NCI-H748 treated with DMSO at 0.1 percent for 48 hours (cell line): ENCODE measurements at places on chromosomes 6 and 20.

GRCh38 chr6:91097364-91097763, 510.5 kb upstream of the MAP3K7 start:
- DNase-seq, result no peak

DNA sequence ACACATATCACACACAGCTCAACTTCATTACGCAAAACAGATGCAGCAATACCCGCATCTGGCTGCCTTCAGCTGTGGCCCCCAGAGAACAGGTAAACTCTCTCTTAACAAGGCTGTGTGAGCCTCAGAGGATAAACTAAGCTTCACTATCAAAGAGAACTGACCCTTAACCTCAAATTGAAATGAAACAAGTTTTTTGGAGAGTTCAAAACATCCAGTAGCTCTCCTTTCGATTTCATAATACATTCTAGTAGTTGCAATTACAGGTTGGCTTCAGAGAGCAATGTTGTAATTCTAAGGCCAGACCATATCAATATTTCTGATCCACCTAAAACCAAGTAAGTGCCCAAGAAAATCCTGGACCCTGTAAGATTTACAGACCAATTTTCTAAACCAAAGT, 113.5 kb downstream of the FAXC start:
- no peak for DNase-seq

DNA sequence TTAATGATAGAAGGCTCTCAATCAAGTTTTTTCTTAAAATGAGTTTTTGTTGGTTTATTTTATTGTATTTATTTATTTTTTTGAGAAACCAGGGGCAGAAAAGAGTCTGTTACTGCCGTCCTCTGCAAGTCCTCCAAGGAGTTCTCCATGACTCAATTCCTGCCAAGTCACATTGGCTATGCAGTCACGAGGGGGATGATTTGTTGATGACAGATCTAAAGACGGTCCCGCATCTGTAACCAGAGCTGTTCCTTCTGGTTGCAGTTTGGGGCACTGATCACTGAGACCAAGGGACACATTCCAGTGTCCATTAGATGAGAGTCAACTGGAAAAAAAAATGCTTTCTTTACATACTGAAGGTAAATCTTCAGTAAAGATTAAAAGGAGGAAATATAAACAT, 13.9 kb upstream of the TSHZ2 start:
- DNase-seq, result no peak

DNA sequence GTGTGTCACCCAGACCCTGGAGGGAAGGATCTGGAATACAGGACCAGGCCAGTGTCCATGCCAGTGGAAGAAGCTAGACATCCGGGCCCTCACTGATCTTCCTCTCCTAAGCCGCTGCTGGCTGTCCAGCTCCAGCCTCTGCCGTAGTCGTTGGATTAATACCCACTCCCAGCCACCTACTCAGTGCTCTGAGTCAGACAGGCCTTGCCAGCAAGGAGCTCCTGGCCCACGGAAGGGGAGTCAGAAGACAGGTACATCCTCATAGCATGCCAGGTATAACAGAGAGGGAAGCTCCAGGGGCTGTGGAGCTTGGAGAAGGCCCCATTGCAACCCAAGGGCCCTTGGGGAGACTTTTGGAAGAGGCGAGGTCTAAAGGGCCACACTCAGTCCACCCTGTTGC, 49.0 kb downstream of the STK35 start:
- no peak for DNase-seq

GRCh38 chr6:91667596-91667995, 1080.7 kb upstream of the MAP3K7 start:
- DNase-seq, result no peak

GRCh38 chr6:70901324-70901723, 55.5 kb downstream of the B3GAT2 start:
- DNase-seq, result no peak

- DNase-seq, result no peak
These were observed 84.0 kb downstream of the CHD6 start for GRCh38 chr20:41534170-41534569.

GRCh38 chr20:35246723-35247122, 20.2 kb downstream of the MMP24 start:
- DNase-seq, result no peak

- DNase-seq, result peak; percentile 29
These were observed 156.9 kb downstream of the VEGFA start for GRCh38 chr6:43926634-43927531.

- no peak for DNase-seq
These were observed 1131.3 kb upstream of the MAP3K7 start for GRCh38 chr6:91718198-91718597.

DNA sequence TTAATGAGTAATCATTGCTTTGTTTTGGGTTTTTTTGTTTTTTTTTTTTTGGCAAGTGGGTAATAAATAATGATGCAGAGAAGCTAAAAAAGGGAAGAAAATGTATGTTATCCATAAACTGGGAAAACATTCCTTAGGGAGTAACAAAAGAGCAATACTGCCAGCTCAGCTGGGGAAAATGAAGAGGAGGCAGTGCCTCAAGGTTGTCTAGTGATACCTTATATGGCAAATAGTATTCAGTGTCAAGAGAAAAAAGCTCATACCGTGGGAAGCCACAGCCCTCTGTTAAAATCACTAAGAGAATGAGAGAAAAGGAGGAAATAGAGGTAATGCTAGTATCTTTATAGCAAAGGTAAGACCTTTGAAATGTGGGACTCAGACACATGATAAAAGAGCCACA, 47.1 kb upstream of the SMLR1 start:
- no peak for DNase-seq

DNA sequence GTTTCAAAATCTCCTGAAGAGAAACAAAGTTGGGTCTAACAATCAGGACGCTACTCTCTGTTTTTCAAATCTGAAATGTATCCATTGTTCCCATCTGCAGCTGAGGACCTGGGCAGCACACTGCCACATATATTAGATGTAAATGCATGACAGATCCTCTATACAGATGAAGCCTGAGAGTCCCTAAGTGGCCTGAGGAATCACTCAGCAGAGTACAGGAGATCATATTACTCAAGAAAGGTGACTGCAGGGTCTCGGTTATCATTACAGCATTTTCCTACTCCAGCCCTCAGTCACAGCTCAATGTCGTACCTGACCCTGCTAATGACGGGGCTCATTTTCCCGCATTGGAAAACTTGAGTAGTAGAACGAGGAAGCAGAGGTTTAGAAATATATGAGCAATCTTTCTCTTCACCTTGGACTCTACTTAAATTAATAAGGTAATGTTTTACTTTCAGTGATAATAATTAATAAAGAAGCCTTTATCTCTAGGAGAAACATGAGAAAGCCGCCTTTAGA, 256.2 kb upstream of the IRAK1BP1 start:
- DNase-seq, result peak; percentile 26

- no peak for DNase-seq
These were observed 3.5 kb downstream of the ZKSCAN8 start for GRCh38 chr6:28145231-28145630.

DNA sequence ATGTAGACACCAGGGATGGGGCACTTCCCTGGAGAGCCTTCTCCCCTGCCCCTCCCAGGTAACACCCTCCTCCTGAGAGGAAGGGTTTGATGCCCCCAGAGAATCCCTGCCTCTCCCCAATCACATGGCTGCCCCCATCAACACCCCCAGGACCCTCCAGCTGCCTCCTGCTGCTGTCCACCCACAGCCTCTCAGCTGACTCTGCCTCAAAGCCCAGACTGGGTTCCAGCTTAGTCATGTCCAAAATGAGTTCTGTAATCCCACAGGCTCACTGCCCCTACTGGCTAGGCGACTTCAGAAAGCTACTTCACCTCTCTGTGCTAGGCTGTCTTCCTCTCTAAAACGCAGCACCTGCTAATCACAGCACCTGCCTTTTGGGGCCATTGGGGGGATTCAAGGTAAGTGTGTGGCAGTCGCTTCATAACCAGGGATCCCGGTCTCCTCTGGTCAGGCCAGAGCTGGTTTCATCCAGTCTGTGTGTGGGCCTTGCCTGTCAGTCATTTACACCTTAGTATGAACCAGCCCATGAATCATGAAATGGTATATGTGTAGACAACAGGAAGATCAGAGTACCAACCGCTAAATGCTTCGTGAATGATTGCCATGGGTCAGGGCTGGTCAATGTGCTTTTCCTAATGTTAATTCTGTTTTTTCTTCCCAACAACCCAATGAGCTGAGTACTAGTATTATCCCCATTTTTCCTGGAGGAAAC, 40.4 kb downstream of the TFEB start:
- DNase-seq, result no peak

DNA sequence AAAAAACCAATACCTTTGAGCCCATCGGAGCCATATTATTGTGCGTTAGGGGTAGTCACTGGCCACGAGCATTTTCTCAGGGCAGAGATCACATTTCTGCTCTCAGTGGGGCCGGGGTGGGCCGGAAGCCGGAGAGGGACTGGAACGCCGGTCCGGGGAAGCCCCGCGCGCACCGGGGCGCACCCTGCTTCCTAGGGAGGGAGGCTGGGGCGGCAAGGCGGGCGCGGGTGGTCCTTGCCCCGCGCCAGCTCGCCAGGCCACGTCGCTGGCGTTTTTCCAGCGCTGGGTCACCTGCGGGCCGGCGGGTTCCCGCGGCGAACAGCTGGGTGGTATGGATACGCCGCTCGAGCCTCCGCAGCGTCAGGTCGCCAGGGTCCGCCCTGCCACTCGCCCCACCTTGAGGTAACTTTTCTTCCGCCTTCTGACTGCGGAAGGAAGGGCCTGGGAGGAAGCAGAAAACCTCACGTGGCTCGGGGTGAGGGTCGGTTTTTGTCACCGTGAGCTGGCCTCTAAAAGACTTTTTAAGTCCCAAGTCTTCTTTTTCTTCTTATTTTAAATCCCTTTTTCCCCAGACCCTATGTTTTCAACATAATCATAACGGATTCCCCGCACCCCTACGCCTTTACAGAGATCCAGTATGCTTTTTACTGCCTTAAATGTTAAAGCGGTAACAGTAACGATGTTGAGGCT, 2.7 kb upstream of the EEF1A1 start:
- DNase-seq, result no peak

DNA sequence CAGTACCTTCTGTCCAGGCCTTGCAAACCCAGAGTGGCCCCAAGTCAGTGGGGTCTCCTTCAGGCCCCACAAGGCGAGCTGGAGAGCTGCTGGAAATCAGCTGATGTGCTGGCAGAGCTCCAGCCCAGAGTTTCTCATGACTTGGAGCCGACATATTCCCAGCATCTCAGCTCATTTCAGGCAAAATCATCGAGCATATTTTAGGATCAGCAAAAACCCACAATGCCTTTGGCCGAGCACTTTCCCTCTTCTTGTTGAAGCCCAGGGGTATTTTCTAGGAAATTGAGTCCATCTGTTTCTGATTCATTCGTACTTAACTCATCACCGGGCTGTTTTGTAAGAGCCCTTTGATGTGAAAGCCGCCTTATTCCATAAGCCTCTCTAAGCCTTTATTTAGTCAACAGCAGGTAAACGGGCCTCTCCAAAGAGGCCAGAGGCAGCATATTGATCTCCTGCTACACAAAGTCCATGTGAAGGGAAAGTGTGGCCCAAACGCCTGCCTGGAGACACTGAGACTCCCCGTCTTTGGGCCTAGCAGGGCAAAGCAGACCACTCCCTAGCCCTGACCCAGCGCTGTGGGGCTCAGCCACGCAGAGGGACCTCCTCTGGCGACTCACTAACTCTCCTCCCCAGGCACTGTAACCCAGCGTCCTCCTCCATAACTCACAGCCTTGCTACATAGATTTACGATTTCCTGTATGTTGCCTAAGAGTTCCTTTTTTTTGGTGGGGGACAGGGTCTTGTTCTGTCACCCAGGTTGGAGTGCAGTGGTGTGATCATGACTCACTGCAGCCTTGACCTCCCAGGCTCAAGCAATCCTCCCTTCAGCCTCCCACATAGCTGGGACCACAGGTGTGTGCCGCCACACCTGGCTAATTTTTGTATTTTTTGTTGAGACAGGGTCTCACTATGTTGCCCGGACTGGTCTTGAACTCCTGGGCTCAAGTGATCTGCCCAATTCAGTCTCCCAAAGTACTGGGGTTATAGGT, 12.1 kb upstream of the C20orf203 start:
- DNase-seq, result no peak

DNA sequence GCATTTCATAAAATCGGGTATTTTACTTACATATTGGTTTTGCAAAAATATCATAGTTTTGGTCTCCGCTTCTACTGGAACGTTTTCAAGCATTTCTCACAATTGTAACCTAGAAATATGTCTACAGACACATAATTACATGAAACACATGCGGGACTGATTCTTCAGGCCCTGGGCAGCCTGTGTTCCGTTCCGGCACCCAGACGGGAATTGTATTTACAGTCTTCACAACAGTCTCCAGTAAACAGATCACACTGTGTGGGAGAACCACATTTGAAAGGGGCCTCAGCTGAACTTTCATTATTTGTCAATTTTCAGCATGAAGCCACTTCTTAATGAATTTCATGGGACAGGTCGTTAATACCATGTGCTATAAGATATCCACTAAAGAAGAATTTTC, 196.9 kb downstream of the DST start:
- no peak for DNase-seq

DNA sequence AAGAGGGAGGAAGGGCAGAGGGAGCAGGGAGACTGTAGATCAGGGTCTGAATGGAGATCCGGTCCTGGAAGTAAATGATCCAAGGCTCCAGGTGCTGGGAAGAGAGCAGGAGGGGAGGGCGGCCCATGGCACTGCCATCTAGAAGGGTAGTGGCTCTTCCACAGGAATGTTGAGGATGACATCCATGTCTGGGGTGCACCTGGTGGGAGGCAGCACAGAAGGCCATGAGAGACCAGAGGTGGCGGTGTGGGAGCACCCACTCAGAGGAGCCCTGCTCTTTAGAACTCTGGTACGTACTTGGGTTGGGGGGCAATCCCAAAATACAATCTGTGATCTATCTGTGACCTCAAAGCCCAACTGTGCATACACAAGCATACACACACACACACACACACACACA, 13.5 kb downstream of the DEFB132 start:
- no peak for DNase-seq

DNA sequence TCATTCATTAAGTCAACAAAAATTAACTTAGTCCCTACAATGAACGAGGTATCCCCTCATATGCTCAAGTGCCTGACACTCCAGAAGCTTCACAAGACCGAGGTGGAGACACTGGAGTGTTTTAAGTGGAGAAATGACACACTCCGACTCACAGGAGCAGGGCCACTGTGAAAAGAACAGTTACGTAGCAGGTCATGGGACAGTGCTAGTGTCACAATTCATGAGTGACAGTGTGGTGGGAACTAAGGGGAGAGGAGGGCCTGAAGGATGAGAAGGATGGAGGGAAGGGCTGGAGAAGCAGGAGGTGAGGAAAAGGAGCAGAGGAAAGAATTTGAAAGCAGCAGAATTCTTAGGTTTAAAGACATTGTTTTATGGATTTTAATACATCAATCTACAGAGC, 1.3 kb upstream of the HLA-A start:
- no peak for DNase-seq

DNA sequence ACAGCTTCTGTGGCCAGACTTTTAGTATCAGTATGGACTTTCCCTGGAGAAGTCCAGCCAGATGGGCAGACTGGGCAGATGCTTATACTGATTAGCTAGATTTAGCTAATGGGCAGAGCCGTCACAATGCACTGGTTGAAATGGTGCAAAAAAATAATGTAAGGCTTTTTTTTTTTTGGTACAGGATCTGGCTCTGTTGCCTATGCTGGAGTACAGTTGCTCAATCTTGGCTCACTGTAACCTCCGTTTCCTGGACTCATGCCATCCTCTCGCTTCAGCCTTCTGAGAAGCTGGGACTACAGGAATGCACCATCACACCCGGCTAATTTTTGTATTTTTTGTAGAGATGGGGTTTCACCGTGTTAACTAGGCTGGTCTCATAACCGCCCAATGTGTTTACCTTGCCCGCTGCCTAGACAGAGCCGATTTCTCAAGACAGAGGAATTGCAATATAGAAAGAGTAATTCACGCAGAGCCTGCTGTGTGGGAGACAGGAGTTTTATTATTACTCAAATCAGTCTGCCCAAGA, 16.4 kb upstream of the KIFC1 start:
- DNase-seq, result no peak

GRCh38 chr20:43955062-43955749, 40.6 kb downstream of the TOX2 start:
- no peak for DNase-seq
